ENCODE measurements at places on chromosomes 5 and 9. TPM values are rescaled to one million over a fixed set of nuclear protein-coding genes. Genes with fewer than 3 reads are reported as not detected.

The BTNL3 gene
- 0.07 TPM for polyA plus RNA-seq

The MPDZ gene
- 10.7 TPM for polyA plus RNA-seq

The OTP gene
- polyA plus RNA-seq: not detected

The PGM5 gene
- polyA plus RNA-seq: 28.3 TPM

The SPAAR gene
- 2.6 TPM for polyA plus RNA-seq

The ABCA1 gene
- 58.4 TPM for polyA plus RNA-seq

The CCDC192 gene
- polyA plus RNA-seq: 0.54 TPM

The DNAJB5 gene
- 16.6 TPM for polyA plus RNA-seq

The SLC36A1 gene
- 6.4 TPM for polyA plus RNA-seq

The BNC2 gene
- 1.1 TPM for polyA plus RNA-seq

The DDX4 gene
- not detected for polyA plus RNA-seq

The KIF12 gene
- polyA plus RNA-seq: not detected

The SH3GL2 gene
- not detected for polyA plus RNA-seq

The IL9 gene
- not detected for polyA plus RNA-seq

The CACNA1B gene
- 1.1 TPM for polyA plus RNA-seq

The SPATA24 gene
- polyA plus RNA-seq: 21.5 TPM

The IL4 gene
- polyA plus RNA-seq: not detected

The RICTOR gene
- 4.7 TPM for polyA plus RNA-seq

The NRG2 gene
- 5.0 TPM for polyA plus RNA-seq

The SLC46A2 gene
- polyA plus RNA-seq: 0.07 TPM

The PRUNE2 gene
- 10.9 TPM for polyA plus RNA-seq

The DAB2IP gene
- 13.2 TPM for polyA plus RNA-seq

The MEIKIN gene
- not detected for polyA plus RNA-seq

The GGTA1 gene
- 6.2 TPM for polyA plus RNA-seq

The HAPLN1 gene
- polyA plus RNA-seq: not detected

The NEURL1B gene
- polyA plus RNA-seq: 13.9 TPM

The FABP6 gene
- polyA plus RNA-seq: 17.4 TPM

The IFNA13 gene
- polyA plus RNA-seq: not detected

The IFNB1 gene
- not detected for polyA plus RNA-seq

The FLT4 gene
- polyA plus RNA-seq: 3.3 TPM

The INSL6 gene
- polyA plus RNA-seq: not detected

The CORO2A gene
- 3.9 TPM for polyA plus RNA-seq

The IRX4 gene
- polyA plus RNA-seq: 0.03 TPM

The SETX gene
- polyA plus RNA-seq: 20.3 TPM

The SPATA31D4 gene
- polyA plus RNA-seq: not detected

The ABO gene
- 18.5 TPM for polyA plus RNA-seq

The MEGF9 gene
- polyA plus RNA-seq: 3.9 TPM

The TIGD6 gene
- 7.4 TPM for polyA plus RNA-seq

The AMACR gene
- polyA plus RNA-seq: 9.6 TPM

The ARRDC1 gene
- polyA plus RNA-seq: 14.1 TPM

The ZDHHC11B gene
- 1.7 TPM for polyA plus RNA-seq

The PCDHGA2 gene
- polyA plus RNA-seq: 0.27 TPM

The SGCD gene
- 2.7 TPM for polyA plus RNA-seq

The MYOZ3 gene
- polyA plus RNA-seq: 0.16 TPM

The MAMDC2 gene
- polyA plus RNA-seq: 3.0 TPM

The GAPVD1 gene
- 9.6 TPM for polyA plus RNA-seq

The RNF180 gene
- 3.2 TPM for polyA plus RNA-seq
